ENCODE measurements at places on chromosomes 1 and 21.

- no peak for DNase-seq
These were observed 53.8 kb upstream of the ATP1B1 start for GRCh38 chr1:169052727-169053126.

DNA sequence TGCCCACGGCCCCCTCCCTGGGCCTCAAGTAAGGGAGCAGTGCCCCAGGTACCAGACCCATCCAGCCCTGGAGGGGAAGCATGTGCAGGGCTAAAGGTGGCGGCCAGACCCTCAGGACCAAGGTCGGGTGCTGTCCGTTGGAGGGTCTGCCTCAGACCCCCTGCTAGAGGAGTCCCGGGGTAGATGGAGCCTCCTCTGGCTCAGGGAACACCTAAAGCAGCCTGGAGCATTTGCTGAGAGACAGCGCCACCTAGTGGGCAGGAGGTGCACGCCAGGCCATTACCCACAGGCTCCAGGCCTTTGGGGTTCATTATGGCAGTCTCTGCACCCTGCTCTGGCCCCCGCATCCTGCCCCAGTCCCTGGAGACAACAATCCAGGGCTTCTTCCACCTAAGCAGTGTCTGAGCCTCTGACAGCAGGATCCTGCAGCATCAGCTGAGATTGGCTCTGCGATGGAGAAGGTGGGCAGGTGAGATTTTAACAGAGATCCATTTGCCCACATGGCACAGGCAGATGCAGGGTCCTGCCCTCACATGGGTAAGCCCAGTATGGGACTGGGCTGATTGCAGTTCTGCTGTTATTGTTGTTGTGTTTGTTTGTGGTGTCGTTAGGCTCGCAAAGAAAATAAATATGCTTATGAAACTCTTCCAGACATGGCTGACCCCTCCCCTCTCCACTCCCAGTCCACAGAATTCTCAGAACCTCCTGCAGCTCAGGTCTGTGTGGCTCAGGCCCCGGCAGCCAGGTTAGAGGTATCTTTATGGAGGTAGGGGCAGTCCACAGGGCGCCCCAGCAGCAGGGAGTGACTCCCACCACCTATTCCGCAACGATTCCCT lies 42.4 kb downstream of the CTNNBIP1 start:
- DNase-seq, result peak; percentile 84

DNA sequence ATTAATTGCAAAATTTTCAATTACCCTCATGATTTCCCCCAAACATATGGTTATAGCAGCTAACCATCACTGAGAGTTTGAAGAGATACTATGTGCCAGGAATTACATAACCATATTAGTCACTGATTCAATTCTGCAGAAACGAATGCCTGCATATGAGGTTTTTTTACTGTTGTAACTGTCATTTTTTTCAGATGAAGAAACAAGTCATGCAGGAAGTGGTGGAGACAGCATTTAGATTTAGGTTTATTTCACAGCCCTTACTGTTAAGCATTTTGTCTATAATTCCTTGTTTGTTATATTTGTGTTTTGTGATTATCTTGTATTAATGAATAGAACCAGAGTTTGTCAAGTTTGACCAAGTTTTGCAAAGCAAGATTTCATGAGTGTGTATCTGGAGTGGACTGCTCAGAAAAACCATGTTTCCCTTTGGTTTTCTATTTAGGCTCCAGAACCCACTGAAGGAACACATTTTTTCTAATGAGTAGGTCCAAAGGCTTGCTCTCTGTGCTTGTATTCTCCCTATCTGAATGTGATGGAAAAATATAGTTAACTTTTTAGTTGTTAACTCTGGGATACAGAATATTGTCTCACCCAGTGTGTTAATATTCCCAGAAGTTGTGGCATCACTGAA lies 308.5 kb upstream of the ADAMTS5 start:
- no peak for DNase-seq

DNA sequence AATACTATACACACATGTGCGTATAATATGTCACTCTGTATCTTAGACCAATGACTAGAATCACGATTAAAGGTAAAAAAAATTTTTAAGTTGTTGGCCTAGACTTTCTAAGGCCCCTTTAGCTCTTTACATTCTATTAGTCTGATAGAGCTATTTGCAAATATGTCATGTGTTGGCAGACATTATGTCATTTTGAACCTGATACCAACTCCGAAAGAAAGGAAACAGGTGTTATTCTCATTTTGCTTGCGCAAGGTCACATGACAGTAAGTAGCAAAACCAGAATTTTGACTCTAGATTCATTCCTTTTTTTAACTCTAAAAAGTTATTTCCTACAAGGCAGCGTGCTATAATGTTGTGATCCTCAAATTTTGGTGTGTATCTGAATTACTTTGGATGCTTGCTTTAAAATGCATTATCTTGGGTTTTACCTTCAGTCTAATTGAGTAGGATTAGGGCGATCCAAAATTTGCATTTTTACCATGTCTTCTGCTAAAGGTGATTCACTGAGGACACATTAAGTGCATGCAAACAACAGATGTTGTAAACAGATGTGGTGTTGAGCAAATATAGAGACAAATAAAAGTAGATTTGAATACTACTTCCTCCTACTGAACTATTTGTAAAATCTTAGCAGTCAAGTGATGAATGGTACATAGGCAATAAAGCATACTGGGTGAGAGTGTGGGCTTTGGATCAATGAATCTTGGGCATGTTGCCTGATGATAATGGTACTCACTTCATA lies 63.5 kb upstream of the KIAA1614 start:
- DNase-seq, result no peak

DNA sequence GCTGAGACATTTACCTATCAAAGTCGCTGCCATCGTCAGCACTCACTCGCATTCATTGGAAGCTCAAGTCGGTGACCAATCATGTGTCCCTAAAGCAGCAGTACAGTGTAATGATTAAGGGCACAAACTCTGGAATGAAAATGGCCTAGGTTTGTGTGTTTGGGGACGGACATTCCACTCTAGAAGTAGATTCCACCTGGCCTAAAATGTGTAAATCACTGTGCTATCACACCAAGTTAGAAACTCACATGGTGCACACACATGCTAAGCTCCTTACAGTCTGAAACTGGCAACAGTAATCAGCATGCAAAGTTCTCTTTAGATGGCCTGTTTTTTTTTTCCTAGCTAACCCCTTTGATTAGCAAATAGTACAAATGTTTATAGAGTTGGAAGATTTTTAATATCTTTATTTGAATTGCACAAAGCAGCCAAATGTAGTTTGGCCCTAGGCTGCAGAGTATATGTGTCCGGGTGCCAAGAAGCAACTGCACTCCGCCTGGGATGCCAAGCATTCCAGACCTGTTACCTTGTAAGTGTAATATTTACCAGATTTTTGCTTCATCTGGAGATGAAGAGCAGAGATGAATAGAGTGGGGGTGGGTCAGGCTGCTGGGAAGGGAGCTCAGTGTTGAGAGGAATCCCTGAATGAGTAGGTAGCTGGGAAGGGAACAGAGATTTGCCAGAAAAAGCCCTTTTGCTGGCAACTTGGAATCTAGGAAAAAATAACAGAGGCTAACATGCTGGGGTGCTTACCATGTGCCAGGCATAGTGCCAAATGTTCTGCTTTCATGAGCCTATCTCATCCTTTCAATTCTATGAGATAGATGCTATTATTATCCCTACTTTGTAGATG lies 35.2 kb downstream of the TGFB2 start:
- DNase-seq, result no peak

- DNase-seq, result peak; percentile 9
These were observed 722 bp downstream of the LZIC start for GRCh38 chr1:9942399-9942938.

DNA sequence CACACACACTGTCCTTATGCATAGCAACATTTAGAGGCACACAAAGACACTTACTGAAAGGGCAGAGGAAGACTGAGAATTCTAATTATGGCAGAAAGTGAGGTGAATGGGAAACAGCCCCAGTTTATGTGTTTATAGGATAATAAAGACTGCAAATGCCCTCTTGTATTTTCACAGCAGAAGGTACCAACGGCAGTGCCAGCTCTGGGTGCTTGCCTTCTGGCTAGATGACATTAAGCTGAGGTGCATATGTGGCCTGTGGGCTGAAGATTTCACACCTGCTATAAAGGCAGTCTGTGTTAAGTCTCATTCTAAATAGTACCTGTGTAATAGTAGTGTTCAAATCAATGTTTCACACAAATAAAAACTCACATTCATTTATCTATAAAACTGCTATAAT lies 347.2 kb upstream of the ZRANB2 start:
- DNase-seq, result no peak

DNA sequence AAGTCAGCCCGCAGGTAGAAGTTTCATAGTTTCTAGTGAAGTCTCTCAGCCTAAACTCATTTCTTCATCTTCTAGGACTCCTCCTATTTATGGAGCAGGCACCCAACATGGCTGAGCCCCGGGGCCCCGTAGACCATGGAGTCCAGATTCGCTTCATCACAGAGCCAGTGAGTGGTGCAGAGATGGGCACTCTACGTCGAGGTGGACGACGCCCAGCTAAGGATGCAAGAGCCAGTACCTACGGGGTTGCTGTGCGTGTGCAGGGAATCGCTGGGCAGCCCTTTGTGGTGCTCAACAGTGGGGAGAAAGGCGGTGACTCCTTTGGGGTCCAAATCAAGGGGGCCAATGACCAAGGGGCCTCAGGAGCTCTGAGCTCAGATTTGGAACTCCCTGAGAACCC lies 7.2 kb downstream of the CGN start:
- no peak for DNase-seq

GRCh38 chr1:232334246-232334645 lies 295.7 kb downstream of the SIPA1L2 start:
- no peak for DNase-seq

- DNase-seq, result no peak
These were observed 414 bp downstream of the GPR153 start for GRCh38 chr1:6260433-6260934.

- DNase-seq, result peak; percentile 45
These were observed 17.1 kb downstream of the VN1R5 start for GRCh38 chr1:247273013-247273412.

GRCh38 chr1:61442544-61442943 lies 282.4 kb downstream of the TM2D1 start:
- DNase-seq, result no peak

DNA sequence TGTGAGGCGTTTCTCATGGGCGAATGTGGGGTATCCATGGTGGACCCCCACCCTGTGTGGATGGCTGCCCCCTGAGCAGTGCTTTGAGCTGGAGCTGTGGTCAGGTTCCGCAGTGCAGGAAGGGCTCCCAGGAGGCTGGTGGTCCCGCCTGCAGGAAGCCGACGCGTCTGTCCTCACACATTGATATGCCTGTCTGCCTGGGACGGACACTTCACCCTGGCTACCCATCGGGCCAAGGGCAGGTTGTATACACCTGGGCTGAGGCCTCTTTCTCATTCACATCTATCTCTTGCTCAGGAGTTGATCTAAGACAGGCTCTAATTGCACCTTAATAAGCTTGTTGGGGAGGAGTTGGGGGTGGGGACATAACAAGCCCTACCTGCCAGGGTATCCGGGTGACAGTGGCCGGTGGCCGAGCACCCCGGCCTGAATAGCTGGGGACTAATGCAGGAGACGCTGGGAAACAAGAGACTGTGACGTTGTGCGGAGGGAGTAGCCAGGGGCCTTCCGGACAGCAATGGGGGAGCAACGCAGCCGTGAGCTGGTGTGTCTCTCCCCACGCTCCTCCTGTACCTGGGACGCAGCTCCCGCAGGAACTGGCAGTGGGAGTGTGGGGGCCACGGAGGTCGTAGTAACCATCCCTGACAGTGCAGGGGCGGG lies 21.7 kb downstream of the PDXK start:
- peak; percentile 61 for DNase-seq

GRCh38 chr1:54977533-54978297 lies 2.7 kb upstream of the TMEM61 start:
- DNase-seq, result no peak

DNA sequence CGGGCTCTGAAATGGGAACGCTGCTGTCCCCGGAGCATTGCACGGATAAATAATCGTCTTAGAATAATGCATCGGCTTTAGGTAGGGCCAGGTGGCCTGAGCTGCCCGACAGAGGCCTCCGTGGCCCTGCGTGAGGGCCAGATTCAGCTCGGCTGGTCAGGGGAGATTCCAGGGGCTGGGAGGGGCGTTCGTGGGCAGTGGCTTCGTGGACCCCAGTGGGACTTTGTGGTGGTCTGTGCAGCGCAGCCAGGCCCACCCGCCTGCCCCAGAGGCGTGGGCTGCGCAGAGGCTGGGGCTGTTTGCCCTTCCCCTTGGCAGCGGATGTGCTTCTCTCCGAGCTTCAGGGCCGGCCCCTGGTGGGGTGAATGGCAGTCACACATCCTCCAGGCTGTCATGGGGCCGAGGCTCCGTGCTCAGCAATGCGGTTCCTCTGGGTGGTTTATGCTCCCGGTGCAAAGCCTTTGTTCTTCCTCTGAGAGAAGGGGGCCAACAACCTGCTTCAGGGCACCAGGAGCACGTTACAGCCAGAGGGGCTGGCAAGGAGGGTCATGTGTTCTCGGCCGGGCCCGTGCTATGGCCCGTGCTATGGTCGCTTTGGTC lies 104.5 kb downstream of the PRDM16 start:
- no peak for DNase-seq

- no peak for DNase-seq
These were observed at the start of gene FAM110D for GRCh38 chr1:26158908-26159742. Gene FAM110D (plus strand): TSS chr1:26159079. CDS start chr1:26161292, 2,213 bp downstream.

- no peak for DNase-seq
These were observed 144.2 kb downstream of the LYPLAL1 start for GRCh38 chr1:219317762-219318353.

All from midbrain (tissue), 1 donor.